Cortex of kidney (tissue), 1 donor: ENCODE measurements at places on chromosomes 6 and 20.

DNA sequence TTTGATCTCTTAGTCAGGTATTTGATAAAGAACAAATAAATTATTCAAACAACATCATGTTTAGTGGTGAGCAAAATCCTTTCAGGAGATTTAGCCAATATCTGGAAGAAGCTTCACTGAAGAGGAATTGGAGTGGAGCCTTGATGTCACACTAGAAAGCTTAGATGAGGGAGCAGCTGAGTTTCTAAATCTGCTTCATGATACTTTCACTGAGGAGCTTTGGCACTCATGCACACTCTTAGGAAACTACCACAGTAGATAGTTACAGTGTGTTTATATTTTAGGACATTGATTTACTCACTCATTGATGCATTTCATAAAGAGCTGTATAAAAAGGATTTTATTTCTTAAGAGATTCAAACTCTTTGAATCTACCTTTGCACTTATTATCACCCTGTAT lies 366.2 kb upstream of the BTBD3 start:
- no peak for DNase-seq

DNA sequence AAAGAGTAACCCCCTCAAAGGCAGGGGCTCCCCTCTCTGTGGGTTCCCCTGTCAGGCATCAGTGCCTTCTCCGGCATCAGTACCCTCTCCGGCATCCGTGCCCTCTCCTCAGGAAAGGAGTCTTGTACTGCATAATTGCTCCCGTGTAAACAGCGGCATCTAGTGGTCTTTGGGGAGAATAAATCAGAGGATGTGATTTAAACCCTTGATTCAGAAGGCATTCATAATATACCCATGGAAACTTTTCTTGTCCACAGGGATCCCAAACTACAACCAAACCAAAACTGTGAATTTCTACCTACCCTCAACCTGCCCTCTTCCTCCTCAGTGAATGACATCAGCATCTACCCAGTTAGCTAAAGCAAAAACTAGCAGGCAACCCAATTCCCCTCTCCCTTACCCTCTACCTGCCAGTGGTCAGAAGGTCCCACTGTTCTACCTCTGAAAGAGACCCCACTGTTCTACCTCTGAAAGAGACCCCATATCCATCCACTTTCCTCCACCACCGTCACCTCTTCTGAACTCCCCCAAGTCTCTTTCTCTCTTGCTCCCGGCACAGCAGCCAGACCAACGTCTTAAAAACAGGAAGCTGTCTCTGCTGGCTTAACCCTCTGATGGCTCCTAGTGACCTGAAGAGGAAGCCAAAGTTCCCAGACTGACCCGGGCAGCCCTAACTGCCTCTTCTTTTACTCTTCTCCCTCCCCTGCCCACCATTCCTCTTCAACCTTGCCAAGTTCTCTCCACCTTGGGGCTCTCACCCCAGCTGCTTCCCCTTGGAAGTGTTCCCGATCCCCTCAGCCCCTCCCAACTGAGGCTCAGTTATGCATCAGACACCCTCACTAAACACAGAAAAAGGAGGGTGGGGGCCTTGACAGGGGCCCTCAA lies 27.2 kb downstream of the UBE2V1 start:
- DNase-seq, result no peak

DNA sequence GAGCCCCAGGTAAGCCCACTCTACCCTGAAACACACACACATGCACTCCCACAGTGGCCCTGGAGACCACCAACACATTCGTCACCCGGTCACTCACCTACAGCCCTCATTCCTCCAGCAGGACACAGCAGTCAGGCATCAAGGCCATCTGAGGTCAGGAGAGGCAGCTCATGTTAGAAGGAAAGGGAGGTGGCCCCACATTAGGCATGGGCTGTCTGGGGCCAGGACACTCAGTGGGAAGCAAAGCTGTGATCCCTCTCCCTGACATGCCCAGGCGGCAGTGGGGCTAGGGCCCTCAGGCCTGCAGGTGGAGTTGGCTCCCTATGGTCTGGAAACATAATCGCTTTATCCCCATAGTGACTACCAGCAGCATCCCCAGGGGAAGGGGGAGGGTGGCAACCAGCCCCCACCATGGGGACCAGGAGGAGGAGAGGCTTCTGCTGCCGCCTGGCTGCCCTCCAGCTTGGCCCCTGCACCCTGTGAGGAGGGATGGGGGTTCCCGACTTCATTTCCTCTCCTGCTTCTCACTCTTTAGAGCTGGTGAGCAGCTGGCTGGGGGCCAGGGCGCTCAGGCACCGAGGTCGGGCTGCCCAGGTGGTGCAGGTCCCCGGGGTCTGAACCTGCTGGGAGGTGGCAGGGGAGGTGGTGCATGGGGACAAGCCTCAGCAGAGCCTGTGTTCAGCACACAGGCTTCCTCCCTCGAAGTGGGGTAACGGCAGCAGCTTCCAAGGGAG lies 76.6 kb upstream of the CST7 start:
- no peak for DNase-seq

DNA sequence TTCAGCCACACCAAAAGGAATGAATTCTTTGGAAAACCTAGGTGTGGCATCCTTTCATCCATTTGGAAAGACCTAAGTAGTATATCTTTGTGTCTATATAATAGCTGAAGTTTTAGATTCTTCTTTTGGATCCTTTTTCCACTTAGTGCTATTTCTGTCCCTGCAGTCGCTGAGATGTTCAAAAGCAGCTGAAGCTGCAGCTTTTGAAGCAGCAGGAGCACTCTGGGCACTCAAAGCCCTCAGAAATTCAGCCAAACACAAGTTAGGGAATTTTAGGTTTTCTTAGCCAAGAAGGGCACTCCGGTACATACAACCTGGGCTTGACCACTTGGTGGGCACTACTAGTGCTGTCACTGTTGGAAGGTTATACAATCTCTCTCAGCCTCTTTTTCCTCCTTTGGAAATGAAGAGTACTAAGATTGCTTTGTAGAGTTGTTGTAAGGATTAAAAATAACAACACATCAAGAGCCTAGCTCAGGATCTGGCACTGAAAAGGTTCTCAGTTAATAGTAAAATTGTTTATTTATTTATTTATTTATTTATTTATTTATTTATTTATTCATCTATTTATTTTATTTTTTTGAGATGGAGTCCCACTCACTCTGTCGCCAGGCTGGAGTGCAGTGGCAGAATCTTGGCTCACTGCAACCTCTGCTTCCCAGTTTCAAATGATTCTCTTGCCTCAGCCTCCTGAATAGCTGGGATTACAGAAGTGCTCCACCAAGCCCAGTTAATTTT lies 71.9 kb upstream of the SLC22A16 start:
- no peak for DNase-seq

- DNase-seq, result no peak
These were observed 128.2 kb upstream of the RIPOR2 start for GRCh38 chr6:25064006-25064405.

- DNase-seq, result no peak
These were observed 18.8 kb upstream of the BTN3A3 start for GRCh38 chr6:26421259-26422144.

GRCh38 chr6:113647143-113647889 lies 209.8 kb upstream of the MARCKS start:
- DNase-seq, result no peak

DNA sequence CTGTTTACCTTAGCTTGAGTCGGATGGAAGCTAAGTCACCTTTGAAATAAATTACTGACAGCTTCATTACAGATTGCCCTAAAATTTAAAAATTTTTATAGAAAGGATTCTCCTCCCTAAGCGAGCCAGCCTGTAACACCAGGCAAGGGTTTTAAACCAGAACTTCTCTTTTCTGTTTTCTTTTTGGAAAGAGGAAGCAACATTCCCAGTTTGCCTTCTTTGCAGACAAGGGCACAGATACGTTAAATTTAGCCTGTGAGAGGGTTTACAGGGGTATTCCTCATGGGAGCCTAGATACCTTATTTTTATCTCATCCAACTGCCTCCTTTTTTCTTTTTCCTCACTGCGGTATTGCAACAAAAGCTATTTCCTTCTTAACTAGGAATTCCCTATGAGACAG lies 45.0 kb downstream of the GNAS start:
- DNase-seq, result no peak

DNA sequence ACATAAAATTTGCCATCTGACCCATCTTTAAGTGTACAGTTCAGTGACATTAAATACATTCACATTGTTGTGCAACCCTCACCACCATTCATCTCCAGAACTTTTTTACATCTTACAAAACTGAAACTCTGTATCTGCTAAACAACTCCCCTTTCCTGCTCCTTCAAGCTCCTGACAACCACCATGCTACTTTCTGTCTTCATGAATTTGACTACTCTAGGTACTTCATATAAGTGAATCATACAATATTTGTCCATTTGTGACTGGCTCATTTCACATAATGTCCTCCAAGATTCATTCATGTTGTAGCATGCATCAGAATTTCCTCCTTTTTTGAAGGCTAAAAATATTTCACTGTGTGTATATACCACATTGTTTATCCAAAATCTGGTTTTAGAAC lies 86.9 kb upstream of the SMLR1 start:
- DNase-seq, result no peak

DNA sequence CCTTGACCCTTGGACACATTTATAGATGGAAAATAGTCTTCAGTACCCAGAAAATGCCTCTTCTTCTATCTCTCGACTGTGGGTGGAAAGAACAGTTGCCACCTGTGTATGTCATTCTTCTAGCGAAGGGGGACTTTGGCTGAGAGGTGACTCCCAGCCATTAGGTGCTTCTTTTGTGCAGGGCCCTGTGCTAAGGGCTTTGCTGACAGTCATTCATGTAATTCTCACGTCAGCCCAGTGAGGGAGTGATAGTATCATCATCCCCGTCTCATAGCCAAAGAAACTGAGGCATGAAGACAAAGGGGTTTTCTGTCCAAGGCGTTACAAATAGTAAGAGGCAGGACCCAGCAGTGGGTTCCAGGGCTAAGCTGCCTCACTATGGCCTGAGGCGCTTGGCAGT lies 160.8 kb downstream of the SCML4 start:
- DNase-seq, result no peak

GRCh38 chr20:56827763-56828162 lies 198.7 kb downstream of the TFAP2C start:
- no peak for DNase-seq

- no peak for DNase-seq
These were observed 123.7 kb downstream of the IRF4 start for GRCh38 chr6:515267-515666.

DNA sequence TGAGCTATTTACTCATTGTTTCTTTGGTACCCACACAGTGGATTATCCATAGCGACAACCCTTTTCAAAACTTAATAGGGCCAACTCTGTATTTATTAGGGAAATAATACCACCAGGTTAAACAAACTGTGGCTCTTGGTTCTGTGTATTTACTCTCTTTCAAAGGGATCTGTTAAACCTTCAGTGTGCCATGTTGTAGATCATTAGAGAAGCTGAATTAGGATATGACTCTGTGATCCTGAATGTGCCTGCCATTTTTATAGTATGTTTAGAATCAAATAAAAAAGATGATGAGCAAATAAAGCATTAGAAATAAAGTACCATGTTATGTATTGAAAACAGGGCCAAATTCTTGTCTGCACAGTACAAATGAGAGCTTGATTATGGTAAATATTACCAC lies 25.0 kb upstream of the SLC35D3 start:
- no peak for DNase-seq

DNA sequence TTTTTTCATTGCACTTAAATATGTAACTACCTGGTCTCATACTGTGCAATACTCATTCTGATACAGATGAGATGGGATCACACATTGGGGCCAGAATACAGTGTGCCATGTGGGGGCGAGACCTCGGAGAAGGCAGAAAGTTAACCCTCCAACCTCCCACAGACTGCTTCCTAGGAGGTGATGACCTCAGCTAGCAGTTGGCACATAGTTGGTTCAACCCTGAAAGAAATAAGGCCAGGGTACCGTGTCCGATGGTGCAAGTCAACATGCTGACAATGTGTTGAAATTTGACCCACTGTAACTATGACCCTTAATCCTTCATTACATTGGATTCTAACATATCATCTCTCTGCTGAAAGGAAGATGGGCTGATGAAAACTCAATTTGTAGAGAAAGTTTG lies 61.9 kb downstream of the GJA10 start:
- no peak for DNase-seq

GRCh38 chr6:18495236-18495635 lies 108.1 kb downstream of the RNF144B start:
- DNase-seq, result no peak

DNA sequence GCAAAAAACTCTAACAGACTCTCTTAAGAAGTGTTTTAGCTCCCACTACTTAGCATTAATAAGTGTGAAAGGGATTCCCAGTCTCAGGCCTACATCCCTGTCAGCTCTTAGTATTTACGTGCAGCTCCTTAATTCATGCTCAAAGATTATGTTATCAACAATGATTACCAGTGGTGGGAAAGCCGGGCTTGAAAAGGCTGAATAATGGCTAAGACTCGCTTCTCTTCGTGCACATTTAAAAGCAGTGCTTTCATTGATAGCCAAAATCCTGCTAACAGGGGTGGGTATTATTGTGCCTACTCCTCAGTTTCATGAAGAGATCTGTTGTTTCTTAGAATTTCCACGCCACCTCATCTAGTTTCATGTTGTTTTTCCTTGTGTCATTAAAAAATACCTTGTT lies 518.8 kb downstream of the GRIK2 start:
- DNase-seq, result no peak

GRCh38 chr6:105997482-105997881 lies 88.7 kb upstream of the PRDM1 start:
- DNase-seq, result no peak

GRCh38 chr6:46642928-46643751 lies 9.5 kb downstream of the CYP39A1 start:
- DNase-seq, result no peak

- no peak for DNase-seq
These were observed 19.6 kb downstream of the SLC22A2 start for GRCh38 chr6:160238761-160239751.
